Uterine smooth muscle cell (primary cell): ENCODE measurements at places on chromosomes 7 and 10. TPM values are rescaled to one million over a fixed set of nuclear protein-coding genes. Genes with fewer than 3 reads are reported as not detected.

ITGB8 gene
- total RNA-seq: 3.7 and 3.8 TPM in 2 replicates

PRTFDC1 gene
- 13.5 and 22.9 TPM in 2 replicates for total RNA-seq

OPTN gene
- 55.1 and 87.4 TPM in 2 replicates for total RNA-seq

NYAP1 gene
- 1.2 and 2.5 TPM in 2 replicates for total RNA-seq

AGMO gene
- total RNA-seq: not detected in 2 replicates

SFMBT2 gene
- total RNA-seq: 3.5 and 4.1 TPM in 2 replicates

GATAD1 gene
- total RNA-seq: 22.5 and 30.1 TPM in 2 replicates

EN2 gene
- not detected in 2 replicates for total RNA-seq

IRF5 gene
- 0.11 and 0.37 TPM in 2 replicates for total RNA-seq

TRRAP gene
- total RNA-seq: 21.8 and 23.2 TPM in 2 replicates

TMEM176A gene
- total RNA-seq: 0.22 TPM in 1 of 2 replicates, not detected in the other

OR6V1 gene
- not detected in 2 replicates for total RNA-seq

LRGUK gene
- total RNA-seq: 0.12 and 0.22 TPM in 2 replicates

SLC26A3 gene
- total RNA-seq: not detected in 2 replicates

SFRP4 gene
- total RNA-seq: 0.55 and 3.2 TPM in 2 replicates

GALNT17 gene
- total RNA-seq: under 0.01 TPM in 1 of 2 replicates, not detected in the other

ADARB2 gene
- not detected in 2 replicates for total RNA-seq

PBLD gene
- 3.0 and 3.7 TPM in 2 replicates for total RNA-seq

ARHGEF35 gene
- 1.5 and 2.1 TPM in 2 replicates for total RNA-seq

HNRNPA2B1 gene
- total RNA-seq: 92.5 and 175 TPM in 2 replicates

AGFG2 gene
- 4.4 and 5.1 TPM in 2 replicates for total RNA-seq

TWIST1 gene
- total RNA-seq: 41.5 and 51.1 TPM in 2 replicates

ANKRD30A gene
- not detected in 2 replicates for total RNA-seq

C7orf57 gene
- total RNA-seq: 0.11 TPM in 1 of 2 replicates, not detected in the other

MKRN1 gene
- 73.8 and 78.9 TPM in 2 replicates for total RNA-seq

PTPRN2 gene
- total RNA-seq: 0.11 and 0.50 TPM in 2 replicates

PPP1R3A gene
- total RNA-seq: not detected in 2 replicates

BEND7 gene
- total RNA-seq: 1.9 and 5.4 TPM in 2 replicates

SEC31B gene
- total RNA-seq: 1.2 and 2.9 TPM in 2 replicates

ADIRF gene
- 36.3 and 73.0 TPM in 2 replicates for total RNA-seq

GRK5 gene
- 4.2 and 8.1 TPM in 2 replicates for total RNA-seq

FGF8 gene
- total RNA-seq: not detected in 2 replicates

CXCL12 gene
- 16.2 and 25.2 TPM in 2 replicates for total RNA-seq

TLL2 gene
- total RNA-seq: 0.12 and 0.22 TPM in 2 replicates

ZNF467 gene
- 0.22 and 0.62 TPM in 2 replicates for total RNA-seq
